ENCODE measurements at places on chromosomes 6 and 20.

- no peak for DNase-seq
These were observed 253.4 kb downstream of the PHACTR1 start for GRCh38 chr6:12969966-12970365.

DNA sequence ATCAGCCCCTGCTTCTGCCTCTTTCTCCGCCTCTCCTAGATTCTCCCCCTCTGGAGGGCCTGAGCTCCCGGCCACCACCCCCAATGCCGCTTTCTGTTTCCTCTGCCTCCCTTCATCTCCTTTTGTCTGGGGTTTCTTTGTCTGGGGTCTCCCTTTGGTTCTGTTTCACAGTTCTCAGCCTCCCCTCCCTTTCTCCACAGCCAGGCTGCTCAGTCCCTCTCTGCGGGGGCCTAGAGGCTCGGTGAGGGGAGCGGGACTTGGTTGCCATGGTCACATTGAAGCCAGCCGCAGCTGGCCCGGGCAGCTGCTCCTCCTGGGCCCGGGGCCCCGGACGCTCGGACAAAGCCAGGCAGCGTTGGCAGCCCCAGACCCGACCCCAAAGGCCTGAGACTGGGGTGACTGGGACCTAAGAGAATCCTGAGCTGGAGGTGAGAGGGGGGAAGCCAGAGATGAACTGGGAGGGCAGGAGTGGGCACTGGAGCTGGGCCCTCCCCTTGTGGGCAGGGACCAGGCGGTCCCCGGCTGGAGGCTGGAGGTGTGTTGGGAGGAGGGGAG, 3.5 kb upstream of the DDR1 start:
- no peak for DNase-seq

GRCh38 chr6:30618270-30618797, 694 bp downstream of the MRPS18B start:
- no peak for DNase-seq

- no peak for DNase-seq
These were observed 645.8 kb upstream of the ARID1B start for GRCh38 chr6:156131221-156131903.

DNA sequence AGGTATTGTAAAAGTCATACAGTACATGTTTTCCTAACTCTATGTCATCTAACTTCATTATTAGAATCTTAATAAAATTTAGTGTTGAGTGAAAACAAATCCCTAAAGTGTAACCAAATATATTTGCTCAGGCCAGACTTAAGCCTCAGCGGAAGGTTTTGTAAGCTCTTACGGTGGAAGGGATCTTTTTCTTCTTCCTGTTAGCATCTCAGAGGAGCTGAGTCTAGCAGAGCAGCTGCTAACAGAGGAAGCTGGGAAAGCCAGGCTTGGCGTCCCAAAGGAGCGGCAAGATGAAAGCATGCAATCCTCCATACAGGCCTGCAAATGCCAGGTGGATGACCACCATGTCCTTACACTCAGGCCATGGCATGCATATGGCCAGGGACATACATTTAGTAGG, 72.4 kb downstream of the ADTRP start:
- DNase-seq: no peak

DNA sequence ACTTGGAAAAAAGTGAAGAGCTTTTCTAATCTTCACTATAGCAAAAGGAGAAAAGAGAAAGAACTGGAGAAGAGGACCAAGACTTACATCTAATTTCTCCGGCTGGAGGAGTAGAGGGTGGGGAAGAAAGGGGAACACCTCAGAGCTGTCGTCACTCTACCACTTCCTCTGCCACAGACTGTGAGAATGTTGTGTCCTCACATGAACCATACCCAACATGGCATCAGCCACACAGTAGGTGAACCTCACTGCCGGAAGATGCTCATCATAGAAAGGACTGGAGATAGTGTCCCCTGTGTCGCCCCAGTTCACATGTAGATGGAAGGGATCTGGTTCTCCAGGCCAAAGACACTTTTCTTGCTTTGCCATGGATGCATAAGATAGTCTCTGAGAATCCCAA, 604.4 kb upstream of the NOX3 start:
- DNase-seq: no peak

DNA sequence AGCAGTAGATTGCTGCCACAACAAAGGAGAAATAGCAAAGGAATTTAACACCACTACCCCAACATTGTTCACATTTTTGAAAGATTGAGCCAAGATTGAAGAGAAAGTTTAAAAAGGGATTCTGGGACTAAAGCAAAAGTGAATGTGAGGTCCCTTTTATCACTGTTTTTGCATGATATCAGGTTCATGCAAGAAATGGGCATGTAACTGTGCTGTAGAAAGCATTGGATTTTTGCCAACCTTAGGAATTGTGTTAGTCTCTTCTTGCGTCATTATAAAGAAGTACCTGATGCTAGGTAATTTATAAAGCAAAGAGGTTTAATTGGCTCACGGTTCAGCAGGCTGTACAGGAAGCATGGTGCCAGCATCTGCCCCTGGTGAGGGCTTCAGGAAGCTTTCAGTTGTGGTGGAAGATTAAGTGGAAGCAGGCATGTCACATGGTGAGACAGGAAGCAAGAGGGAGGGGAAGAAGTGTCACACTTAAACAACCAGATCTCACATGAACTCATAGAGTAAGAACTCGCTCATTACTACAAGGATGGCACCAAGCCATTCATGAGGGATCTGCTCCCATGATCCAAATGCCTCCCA, 4.6 kb upstream of the GJB7 start:
- no peak for DNase-seq

DNA sequence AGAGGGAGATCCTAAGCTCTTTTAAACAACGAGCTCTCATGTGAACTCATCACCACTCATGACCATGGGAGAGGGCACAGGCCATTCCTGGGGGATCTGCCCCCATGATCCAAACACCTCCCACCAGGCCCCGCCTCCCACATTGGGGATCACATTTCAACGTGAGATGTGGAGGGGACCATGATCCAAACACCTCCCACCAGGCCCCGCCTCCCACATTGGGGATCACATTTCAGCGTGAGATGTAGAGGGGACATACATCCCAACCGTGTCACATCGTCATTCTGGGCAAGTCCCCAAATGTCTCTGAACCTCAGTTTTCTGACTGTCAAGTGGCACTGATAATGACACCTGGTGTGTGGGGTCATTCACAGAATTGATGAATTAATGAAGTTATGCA, 641.8 kb downstream of the CDH26 start:
- DNase-seq: no peak

- DNase-seq: no peak
These were observed 4.9 kb downstream of the SLC22A2 start for GRCh38 chr6:160253714-160254113.

- no peak for DNase-seq
These were observed 149.8 kb upstream of the AKAP12 start for GRCh38 chr6:151089978-151090377.

DNA sequence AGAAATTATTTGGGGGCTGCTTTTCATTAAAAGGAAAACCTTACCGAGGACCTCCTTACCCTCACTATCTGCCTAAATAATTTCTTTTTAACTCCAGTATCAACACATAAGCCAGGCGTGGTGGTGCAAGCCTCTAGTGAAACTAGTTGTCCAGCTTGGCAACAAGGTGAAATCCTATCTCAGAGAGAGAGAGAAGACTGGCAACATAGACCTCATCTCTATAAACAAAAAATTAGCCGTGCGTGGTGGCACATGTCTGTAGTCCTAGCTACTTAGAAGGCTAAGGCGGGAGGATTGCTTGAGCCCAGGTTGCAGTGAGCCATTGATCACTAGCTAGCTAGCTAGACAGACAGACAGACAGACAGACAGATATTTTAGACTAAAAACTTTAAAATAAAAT, 92.5 kb downstream of the ARMC2 start:
- DNase-seq: no peak

DNA sequence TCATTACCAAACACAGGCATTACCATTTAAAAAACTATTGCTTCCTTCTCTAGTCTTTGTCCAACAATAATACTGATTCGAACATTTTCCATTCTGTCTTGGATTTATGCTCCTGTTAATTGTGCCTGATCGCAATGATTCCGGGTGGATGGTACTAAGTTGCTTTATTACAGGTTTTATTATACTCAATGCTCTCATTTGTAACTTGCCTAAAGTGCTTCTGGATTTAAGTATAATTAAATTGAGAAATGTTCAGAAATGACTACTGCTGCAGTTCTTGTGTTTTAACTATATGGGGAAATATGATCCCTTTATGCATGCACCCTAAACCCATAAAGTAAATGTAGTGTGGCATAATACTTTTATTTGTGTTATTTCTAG, 7.2 kb downstream of the TFAP2A start:
- no peak for DNase-seq

DNA sequence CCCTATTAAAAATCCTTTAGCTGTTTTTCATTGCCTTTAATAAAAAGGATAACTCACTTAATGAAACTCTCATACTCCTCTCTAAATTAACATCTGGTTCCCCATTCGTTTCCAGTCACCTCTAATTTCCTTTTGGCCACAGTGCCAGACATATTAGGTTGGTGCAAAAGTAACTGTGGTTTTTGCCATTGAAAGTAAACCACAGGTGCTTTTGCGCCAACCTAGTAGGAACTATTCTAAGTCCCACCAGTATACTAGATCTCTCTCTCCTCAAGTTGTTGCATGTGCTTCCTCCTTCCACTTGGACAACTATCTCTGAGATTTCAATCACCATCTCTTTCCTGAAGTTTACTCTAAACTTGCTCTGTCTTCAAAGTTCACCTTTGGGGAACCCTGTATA, 961.1 kb downstream of the TBC1D32 start:
- no peak for DNase-seq

- DNase-seq: peak; percentile 23
These were observed 387.7 kb downstream of the BTBD3 start for GRCh38 chr20:12305188-12305950.

DNA sequence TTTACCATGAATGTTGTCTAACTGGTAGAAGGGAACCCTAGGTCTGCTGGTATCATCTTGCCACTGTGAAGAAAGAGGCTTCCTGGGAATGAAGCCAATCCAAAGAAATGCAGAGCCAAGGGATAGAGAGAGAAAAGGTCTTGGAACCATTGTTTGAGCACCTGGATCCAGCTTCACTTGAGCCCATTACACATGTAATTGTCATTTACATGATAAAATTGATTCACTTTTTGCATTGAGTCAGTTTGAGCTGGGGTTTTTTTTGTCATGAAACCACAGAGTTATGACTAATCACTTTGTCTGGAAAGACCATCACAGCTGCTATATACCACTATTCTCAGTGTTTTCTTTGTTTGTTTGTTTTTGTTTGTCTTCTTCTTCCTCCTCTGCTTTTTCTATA, 112.3 kb downstream of the CBLN4 start:
- DNase-seq: no peak

- no peak for DNase-seq
These were observed 14.8 kb downstream of the BANF2 start for GRCh38 chr20:17714597-17714996.

DNA sequence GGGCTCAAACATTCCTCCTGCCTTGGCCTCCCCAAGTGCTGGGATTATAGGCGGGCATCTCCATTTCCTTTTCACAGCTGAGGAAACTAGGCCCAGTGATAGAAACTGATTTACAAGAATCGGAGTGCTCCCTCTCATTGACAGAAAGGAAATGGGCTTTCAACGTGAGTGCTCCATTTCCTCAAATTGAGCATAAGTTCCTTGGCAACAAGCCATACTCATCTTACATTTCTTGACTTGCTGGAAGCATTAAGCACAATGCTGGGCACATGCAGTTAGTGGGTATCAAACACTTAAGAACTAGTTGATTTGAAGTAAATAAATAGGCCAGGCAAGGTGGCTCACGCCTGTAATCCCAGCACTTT, 54.7 kb downstream of the FGD2 start:
- no peak for DNase-seq

DNA sequence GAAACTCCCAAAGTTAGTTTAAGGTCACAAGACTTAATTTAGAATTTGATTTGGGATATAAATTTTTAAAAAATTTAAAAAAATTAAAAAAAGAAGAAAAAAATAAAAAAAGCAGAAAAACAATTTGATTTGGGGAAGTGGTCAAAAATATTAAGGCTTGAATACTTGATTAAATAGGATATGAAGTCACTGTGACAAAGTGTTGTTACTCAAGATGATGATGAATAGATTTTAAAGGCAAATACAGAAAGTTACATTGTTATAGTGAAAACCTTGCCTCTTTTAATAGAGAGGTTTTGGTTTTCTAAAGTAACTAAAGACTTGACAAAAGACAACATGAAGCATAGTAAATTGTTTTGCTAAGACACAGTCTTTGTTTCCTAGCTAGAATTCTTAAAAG, 7.2 kb downstream of the CST9 start:
- no peak for DNase-seq

GRCh38 chr20:36126836-36127527, 27.6 kb upstream of the EPB41L1 start:
- DNase-seq: no peak

DNA sequence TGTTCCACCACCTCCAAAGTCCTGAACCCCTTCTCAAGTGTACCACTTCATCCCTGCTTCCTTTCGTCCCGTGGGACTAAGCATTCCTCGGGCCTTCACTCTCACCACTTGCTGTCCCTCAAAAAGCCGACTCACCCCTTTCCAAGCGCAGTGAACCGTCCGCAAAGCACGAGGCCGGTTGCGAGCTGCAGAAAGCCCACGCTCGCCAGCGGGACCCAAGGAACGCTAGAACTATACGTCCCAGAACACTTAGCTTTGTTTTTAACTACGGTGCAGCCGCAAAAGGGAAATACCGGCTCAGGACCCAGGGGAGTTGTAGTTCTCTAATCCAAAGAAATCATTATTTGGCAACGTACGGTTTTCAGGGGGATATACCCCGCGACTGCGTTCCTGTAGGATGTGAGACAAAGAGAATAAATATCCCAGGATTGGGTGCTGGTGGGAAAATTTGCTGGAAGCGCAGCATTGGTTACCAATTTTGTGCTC, 416 bp upstream of the POLR1H start:
- peak; percentile 40 for DNase-seq

GRCh38 chr6:31418251-31418650, 14.9 kb downstream of the MICA start:
- DNase-seq: no peak

DNA sequence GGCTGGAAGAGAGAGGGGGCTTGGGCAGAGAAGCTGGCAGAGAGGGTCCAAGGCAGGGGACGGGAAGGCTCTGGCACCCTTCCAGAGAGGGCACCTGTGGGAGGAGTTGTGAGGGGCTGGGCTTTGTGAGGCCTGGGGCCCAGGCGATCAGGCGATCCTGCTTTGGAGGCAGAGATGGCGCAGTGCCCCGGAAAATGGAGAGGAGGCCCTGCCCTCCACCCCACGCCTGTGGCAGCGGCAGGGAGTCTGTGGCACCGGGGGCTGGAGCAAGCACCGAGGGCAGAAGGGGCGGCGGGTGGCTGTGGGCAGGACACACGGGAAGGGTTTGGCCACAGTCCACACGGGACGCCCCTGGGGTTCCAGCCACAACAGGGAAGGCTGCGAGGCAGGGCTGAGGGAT, 36.5 kb upstream of the FNDC1 start:
- DNase-seq: no peak

Data from COLO829 (cell line).